ENCODE measurements at places on chromosomes 3 and 15.

GRCh38 chr15:28903555-28903954, 17.8 kb downstream of the APBA2 start:
- DNase-seq = no peak

- no peak for DNase-seq
These were observed 213.9 kb downstream of the TP63 start for GRCh38 chr3:189845069-189845468.

DNA sequence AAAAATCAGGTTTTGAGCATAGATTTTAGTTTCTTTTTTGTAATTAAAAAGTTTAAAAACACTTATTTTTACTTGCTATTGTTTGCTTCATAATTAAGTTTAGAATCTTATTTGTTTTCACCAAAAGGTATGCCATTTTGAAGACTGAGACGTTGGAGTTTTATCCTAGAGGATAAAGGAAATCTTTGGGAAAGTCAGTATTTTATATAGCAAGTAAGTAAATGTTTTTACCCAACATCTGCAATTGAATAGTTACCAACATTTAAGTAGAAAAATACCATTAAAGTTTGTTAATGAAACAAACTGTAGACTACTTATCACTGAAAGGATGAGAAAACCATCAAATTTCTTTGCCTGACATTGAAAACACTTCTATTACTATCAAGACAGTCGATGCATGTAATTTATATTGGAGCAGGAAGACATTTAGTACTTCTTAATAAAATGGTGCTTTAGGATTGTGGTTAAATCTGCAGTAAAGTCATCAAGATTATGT, 14.0 kb upstream of the CHD2 start:
- DNase-seq = no peak

GRCh38 chr3:150631515-150632221, 28.5 kb downstream of the SELENOT start:
- DNase-seq = no peak

GRCh38 chr3:13612829-13613228, 63.9 kb downstream of the FBLN2 start:
- DNase-seq = no peak

- DNase-seq = no peak
These were observed 171.9 kb upstream of the CTDSPL start for GRCh38 chr3:37689645-37690356.

DNA sequence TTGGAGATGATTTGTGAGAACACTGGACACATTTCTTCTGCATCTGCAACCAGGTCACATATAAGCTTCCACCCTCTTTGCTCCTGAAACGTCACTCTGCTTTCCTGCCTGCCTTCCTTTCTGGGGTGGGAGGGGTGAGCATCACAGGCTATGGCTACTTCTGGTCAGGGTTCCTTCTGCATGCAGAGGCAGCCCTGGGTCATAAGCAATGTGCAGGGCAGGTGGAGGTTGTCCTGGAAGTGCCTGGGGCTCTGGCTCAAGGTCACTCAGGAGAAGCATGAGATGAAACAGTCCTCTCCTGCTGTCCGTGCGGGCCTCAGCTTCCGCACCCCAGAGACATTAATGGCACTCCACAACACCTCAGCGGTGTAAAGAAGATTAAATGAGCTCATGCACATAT, 15.1 kb downstream of the SLC6A20 start:
- no peak for DNase-seq

GRCh38 chr3:136464502-136464901, 214.4 kb downstream of the PCCB start:
- no peak for DNase-seq

DNA sequence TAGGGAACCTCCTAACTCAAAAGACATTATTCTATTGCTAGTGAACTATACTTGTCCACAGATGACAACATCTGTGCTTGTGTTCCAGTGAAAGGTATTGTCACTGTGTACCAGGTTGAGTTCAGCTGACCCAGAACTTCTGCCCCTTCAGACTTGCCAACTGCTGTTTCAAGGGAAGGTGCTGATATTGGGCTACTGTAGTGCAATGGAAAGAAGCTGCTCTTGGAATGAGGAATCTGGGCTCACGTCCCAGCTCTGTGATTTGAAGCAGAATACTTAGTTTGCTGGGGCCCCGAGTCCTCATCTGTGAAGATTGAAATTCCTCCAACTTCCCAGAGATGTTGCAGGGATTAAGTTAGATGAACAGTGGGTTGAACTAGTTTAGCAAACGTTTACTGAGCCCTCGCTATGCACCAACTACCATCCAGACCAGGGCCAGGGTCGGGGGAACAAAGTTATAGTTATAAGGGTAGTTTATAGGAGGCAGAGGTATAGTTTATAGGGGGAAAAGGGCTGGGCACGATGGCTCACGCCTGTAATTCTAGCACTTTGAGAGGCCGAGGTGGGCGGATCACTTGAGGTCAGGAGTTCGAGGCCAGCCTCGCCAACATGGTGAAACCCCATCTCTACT, 15.9 kb upstream of the UMPS start:
- no peak for DNase-seq

Measured in globus pallidus (tissue), 1 donor.